HuH-7.5 (cell line): ENCODE measurements at places on chromosomes 4 and X.
A peak's percentile ranks its signal among the peaks of the same experiment; 100 is the strongest.

DNA sequence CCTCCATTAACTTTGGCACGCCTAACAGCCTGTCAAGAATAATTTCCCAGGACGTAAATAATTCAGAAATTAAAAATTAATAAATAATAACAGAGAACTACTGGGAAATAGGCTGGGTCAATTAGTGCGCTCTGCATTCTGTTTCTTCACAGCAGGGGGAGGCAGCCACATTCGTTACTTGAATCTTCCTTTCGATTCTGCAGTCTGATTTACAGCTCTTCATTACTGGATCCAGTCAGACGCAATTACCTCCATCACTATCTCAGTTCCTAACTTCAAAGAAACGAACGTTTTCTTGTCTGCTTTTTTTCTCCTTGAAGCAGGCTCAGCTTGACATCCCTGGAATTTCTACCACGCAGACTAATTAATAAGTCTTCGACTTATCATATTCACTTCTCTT, 9.0 kb upstream of the RPL34 start:
- no peak for DNase-seq

- DNase-seq: no peak
These were observed 95.2 kb downstream of the GK start for GRCh38 chrX:30748342-30748960.

DNA sequence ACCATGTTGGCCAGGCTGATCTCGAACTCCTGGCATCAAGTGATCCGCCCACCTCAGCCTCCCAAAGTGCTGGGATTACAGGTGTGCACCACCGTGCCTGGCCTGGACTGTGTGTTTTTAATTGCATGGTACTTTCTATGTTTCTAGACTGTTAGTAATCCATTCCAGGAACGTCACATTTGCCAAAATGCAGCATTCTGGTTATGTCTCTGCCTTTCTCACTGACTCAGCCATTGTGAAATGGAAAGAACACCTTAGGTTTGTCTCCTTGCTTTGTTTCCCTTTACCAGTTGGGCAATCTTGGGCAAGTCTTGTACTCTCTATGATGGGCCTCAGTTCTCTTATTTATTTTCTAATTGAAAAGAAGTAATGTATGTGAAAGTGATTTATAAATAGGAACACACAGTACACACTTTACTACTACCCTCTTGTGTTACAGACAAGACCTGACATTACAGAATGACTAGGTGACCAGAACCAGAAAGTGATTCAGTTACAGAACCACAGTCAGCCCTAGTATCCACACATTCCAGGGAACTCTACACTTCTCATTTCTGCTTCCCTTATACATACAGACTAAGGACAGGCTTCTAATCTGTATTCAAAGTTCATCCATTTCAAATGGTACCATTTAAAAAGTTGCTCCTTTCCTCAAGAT, 187.1 kb downstream of the MGST2 start:
- DNase-seq: no peak

DNA sequence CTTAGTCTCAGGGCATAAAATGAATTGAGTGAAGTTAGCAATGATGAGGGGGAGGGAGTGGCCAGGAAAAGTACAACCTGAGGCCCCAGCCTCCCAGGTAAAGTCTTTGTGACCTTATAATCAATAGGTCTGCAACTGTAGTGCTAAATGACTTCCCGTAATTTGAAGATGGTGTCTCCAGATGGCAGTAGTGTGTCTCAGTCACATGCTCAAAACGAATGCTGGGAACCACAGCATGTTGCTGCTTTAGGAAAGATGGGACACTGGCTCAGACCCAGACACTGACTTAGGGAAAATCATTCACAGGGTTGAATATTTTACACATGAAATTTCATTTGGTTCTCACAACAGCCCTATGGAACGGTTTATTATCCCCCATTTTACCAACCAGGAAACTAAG, 10.3 kb downstream of the SRPX2 start:
- DNase-seq: no peak

DNA sequence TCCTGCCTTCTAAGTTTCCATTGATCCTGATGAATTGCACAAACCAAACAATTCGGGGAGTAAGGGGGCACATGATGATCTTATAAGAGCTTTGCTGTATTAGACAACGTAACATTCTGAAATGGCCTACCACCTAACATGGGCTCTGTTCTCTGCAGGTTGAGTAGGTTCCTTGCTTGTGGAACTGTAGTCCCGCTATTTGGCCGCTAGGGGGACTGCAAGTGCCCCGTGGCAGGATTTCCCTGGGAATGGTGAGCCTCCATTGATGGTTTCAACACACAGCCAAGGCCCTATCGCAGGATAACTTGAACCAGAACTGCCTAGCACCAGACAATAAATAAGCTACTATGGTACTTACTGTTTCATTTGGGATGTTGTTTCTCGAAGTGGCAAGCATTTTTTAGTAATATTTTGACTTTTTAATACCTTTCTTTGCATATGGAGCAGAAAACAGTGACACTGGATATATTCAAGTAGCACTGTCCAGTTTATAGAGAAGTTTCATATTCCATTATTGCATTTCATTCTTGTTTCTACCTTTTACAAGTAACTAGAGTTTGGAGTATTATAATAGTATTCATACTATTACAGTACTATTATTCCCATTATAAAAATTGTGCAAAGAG, 11.9 kb downstream of the AR start:
- DNase-seq: no peak

DNA sequence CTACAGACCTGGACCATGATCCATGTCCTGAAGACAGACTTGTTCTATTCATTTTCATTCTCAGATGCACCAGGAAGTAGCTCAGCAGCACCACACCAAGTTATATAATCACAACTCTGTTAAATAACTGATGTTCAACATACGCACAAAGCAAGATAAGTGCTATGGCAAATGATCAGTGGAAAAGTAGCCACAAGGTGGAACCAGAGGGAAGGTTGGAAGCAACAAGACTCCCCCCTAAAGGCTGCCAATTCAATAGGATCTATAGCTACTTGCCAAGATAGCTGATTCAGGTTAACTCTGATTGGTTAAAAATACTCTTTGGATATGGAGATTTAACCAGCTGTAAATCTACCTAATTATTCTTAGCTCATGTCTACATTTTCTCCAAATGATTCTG, 23.7 kb upstream of the FAM47B start:
- no peak for DNase-seq

GRCh38 chrX:49269767-49270248, at the start of gene PPP1R3F:
PPP1R3F (plus strand) TSS chrX:49269793; CDS start chrX:49269870, 77 bp downstream.
- DNase-seq: no peak

GRCh38 chr4:20890761-20891160, 190.5 kb downstream of the PACRGL start:
- no peak for DNase-seq

DNA sequence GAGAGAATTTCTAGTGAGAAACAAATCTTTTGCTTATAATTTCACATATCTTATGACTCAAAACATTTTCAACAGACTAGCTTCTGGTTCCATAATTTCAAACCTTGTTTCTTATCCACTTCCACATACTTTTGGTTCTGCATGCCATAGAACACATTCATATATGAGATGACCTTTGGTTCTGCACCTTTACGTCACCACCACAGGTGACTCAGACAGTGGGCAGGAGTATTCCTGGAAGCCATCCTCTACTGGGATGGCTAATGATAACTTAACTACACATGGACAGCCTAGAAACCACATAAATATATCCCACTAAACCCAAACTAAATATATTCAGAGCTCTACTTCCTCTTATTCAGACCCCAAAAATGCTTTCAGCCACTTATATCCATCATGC, 133.3 kb downstream of the DCK start:
- no peak for DNase-seq

DNA sequence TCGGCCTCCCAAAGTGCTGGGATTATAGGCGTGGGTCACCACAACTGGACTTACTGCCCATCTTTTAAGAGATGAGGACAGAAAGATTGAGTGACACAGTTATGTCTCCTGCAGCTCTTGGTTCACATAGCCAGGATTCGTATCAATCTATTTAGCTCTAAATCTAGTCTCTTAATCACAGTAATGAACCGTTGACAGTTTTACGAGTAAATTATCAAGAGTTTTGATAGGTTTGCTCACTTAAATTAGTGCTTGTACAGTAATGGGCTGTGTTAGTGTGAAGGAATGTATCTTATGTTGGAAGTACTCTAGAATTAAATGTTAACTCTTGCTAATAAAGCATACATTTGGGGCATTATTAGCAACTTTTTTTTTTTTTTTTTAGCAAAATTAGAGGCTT, 105.7 kb downstream of the PTTG2 start:
- DNase-seq: no peak

DNA sequence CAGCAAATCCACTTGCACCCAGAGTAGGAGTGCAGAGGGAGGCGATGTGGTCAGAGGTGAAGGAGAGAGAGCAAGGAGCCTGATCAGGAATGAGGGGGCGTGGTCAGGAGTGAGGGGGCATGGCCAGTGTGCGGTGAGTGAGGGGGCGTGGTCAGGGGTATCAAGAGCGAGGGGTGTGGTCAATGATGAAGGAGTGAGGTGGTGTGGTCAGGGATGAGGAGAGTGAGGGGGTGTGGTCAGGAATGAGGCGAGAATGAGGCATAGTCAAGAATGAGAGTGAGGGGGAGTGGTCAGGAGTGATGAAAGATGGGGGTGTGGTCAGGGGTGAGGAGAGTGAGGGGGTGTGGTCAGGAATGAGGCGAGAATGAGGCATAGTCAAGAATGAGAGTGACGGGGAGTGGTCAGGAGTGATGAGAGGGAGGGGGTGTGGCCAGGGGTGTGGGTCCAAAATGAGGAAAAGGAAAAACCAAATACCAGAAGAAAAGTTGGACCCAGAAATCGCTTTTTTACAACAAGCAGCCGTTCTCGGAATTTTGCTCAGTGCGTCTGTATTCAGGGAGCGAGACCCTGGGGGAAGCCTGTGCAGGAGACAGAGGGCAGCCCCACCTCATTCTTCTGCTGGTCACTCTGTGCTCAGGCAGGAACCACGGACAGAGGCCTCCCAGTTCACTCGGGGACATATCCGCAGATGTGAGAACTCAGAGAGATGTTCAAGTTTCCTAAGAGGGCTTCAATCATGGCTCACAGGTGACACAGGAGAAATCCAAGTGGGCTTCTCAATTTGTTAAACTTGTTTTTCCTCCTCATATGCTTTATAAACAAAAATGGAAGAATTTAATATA, 47.5 kb downstream of the MAGEA1 start:
- no peak for DNase-seq

- no peak for DNase-seq
These were observed 259.0 kb upstream of the TRPC5 start for GRCh38 chrX:112341598-112341997.

DNA sequence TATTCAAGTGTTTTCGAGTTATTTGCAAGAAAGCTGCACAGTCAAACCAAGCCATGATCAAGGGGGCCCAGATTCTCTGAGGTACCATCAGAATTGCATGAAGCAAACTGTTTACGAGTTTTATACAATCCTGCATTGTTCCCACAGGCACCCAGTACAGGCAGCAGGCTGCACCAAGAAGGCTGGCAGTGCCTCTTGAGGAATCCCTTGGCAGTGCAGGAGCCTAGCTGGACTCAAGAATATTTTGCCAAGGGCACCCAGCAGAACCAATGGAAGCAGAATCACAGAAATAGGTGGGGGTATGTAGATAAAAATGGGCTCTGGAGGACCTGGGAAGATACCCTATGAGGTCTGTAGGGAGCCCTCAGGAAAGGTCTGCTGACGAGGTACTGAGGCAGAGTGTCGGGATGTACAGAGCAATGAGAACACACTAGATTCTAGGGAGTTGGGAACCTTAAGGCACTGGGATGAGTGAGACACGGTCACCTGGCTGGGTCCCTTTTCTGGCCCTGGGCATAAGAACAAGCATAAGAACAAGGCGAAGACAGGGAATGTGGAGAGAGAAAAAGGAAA, 2.5 kb upstream of the PLP1 start:
- no peak for DNase-seq

DNA sequence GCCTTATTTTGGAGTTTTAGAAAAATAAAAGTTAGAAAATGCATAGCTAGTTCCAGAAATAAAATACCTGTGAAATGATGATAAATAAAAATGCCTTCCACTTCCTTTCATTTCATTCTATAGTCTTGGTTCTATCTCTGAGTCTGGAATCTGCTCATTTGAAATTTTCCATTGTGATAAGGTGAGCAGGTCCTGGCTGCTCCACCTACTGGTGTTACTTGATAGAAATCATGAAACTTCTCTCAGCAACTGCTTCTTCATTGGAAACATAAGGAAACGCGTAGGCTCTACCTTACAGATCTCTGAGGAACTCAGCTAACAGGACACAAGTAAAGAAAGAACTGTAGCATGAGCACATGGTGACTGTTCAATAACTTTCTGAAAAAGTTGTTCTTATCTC, 141.8 kb downstream of the DCHS2 start:
- DNase-seq: no peak

DNA sequence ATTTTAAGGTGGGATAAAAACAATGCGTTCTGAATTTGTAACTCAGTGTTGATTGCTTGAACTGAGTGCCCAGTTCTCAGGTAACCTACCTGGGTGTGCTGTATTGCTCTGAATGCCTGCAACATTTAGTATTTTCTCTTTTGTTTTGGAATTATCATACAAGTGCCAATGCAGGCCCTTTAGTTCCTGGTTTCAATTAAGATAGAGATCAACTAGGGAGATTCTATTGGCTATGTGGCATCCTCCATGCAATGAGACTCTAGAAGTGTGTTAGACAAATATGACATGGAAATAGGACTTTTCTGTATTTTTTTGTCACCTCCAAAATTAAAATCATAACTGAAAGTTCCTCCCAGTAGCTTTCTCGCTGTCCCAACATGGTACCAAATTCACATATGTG, 438.7 kb upstream of the IGFBP7 start:
- DNase-seq: no peak

GRCh38 chr4:26310264-26310663, 10.6 kb upstream of the RBPJ start:
- DNase-seq: no peak

DNA sequence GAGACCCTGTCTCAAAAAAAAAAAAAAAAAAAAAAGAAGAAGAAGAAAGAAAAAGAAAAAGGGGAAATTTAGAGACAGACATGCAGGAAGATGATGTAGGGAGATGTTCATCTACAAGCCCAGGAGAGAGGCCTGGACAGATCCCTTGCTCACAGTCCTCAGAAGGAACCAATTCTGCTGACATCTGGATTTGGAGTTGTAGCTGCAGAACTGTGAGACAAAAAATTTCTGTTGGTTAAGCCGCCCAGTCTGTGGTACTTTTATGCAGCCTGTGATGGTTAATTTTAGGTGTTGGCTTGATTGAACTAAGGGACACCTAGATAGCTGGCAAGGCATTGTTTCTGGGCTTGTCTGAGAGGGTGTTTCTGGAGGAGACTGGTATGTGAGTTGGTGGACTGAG, 10.1 kb upstream of the STIM2 start:
- DNase-seq: no peak

GRCh38 chrX:96182366-96182765, 502.3 kb upstream of the DIAPH2 start:
- peak; percentile 0 for DNase-seq

GRCh38 chr4:26787461-26788340, 72.9 kb upstream of the STIM2 start:
- DNase-seq: no peak

DNA sequence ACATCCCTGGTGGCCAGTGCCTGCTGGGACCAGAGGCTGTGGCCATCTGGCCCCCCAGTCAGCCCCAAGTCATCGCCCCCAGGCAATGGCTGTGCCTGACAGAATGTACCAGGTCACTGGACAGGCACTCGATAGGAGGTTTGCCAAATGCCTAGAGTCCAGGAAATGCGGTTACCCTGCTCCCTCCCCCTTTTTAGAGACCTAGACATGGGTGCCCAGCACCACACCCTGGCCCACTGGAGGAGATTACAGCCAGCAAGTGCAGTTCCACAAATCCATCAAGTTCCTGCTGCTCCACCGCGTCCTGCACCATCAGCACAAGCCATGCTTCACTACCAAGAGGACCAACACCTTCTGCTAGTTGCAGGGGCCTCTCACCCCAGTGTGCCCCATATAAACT, 16.2 kb upstream of the ZFX start:
- no peak for DNase-seq
